Stimulated activated CD8-positive, alpha-beta memory T cell treated with anti-CD3 and anti-CD28 coated beads, Interleukin-4, amount 100 ng/mL, for 1 hour (primary cell): ENCODE measurements at places on chromosomes 1 and 21.

DNA sequence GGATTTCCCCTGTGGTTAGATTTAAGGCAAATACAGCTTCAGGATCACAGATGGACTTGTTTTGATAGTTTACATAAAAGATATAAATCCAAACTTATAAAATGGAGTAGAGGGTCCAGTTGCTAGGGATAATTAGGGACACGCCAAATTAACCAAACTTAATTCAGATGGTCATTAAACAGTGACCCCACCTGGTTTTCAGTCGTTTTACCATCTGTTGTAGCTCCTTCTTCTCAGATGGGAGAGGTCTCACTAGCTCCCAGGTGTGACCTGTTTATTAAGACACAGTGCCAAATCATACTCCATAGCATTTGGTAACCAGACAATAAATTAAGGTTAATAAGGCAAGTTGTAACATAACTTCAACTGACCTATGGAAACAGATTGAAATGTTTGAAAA, 8.1 kb upstream of the GADD45A start:
- DNase-seq: no peak

DNA sequence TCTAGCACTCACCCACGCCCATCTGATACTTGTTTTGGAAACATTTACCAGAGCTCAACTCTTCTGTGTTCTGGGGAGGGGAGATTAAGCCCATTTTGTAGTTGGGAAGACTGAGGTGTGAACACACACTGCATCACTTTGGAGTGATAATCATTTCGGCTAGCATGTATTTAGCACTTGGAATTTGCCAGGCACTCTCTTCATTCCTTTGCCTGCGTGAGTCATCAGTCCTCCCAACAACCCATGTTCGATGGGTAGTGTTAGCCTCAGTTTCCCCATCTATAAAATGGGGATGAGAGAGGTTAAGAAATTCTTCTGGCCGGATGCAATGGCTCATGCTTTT, 182.8 kb upstream of the TMEM51 start:
- no peak for DNase-seq

GRCh38 chr1:6788946-6789345, 3.7 kb downstream of the CAMTA1 start:
- DNase-seq: no peak

- DNase-seq: no peak
These were observed 36.3 kb upstream of the S1PR1 start for GRCh38 chr1:101200513-101200912.

DNA sequence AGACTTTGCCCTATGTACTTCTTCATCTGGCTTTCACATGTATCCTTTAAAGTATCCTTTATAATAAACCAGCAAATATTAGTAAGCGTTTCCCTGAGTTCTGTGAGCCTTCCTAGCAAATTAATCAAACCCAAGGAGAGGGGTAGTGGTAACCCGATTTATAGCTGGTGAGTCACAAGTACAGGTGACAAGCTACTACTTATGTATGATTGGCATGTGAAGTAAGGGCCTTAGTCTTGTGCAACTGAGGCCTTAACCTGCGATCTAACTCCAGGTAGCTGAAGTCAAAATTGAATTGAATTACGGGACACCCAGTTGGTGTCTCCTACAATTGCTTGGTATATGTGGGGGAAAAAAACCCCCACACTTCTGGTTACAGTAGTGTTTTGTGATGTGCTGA, 26.0 kb downstream of the SLC16A1 start:
- no peak for DNase-seq

DNA sequence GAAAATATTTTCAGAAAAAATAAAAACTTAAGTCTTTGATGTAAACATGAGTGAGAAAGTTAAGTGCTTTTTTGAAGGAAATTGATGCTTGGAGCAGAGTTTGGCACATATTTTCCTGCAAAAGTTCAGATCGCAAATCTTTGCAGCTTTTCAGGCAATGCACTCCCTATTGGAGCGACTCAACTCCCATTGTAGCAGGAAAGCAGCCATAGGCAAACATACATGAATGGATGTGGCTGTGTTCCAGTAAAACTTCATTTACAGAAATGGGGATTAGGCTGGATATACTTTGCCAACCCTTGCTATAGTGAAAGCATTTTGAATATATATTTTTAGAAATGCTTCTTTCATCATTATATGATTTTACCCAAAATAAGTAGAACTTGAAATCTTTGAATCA, 8.1 kb downstream of the AGL start:
- no peak for DNase-seq
